ENCODE measurements at places on chromosomes 4 and X.
A peak's percentile ranks its signal among the peaks of the same experiment; 100 is the strongest.

DNA sequence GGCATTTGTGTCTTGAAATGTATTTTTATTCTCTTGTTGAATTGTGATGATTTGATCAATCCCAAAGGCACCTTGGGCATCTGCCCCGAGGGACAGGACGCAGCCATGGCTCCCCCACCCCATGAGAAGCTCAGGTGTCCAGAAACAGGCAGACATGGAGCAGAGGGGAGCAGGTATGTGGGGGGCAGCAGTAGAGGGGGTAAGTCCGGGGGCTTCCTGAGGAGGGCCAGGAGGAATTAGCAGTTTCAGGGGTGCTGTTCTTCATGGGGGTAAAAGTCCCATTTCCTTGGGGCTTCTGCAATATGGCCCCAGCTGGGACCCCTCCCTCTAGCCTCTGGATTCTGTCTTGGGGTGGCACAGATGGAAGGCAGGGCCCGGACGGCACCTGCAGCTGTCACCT lies 67.0 kb upstream of the HMX1 start:
- no peak for DNase-seq

DNA sequence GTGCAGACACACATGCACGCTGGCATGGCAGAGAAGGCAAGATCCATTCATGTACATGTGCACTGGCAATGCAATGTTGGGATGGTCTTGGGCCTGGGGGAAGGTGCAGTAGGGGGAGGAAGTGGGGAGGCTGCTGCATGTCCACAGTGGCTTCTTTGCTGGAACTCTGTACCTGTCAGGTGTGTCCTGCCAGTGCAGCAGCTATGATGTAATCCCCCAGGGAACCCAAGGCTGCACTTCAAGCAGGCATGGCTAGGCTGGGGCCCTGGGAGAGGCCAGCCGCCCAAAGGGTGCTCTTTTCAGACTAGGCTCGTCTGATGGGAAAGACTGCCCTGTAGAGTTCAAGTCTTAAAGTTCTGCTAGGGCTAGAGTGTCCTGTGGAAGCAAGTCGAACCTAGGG lies 1304.0 kb downstream of the FAM133A start:
- no peak for DNase-seq

DNA sequence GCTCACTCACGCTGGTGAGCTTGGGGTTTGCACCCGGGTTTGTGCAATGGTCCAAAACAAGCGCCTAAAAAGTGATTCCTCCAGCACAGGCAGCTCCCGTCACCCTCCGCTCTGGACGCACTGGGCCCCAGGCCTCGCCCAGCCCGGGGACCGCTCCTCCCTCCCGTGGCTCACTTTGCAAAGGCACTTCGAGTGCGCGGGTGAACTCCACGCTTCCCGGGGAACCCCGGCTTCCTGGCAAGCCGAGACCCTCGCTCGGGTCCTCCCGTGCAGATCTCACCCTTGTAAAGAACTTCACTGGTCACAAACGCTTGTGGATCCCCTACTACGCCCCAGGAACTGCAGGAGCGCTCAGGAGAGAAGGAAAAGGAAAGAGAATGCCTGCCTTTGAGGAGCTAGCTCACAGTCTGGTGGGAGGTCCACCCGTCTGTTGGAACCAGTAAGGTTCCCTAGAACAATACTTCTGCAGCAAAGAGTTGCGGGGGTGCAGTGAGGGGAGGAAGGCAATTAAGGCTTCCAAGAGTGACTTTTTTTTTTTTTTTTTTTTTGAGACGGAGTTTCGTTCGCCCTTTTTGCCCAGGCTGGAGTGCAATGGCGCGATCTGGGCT lies at the start of gene CTPS2:
TSS of gene CTPS2 (minus strand) at position 122 of the 608 bp plus-strand sequence. CDS start 9,767 bp downstream, outside the sequence.
- DNase-seq = peak; percentile 87

- DNase-seq = no peak
Observed at GRCh38 chr4:105712766-105713165, 4.2 kb downstream of the GSTCD start.

GRCh38 chr4:147794314-147794680 lies 62.4 kb downstream of the ARHGAP10 start:
- DNase-seq = no peak

DNA sequence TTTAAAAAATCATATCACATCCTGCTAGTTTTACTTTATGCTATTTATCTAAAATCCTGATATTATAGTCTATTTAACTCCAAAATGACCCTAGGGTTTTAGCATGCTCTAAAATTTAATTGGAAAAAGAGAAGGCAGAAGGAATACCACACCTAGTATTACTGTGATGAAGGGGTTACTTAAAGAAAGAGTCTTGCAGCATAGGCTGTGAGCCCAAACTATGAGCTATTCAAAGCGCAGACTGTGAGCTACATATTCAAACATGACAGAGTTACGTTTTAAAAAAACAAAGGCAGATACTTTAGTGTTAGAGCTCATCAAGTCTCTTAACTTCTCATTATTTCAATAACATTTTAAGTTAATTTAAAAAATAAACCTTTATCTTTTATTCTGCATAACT lies 247.7 kb upstream of the ETNPPL start:
- DNase-seq = no peak

- no peak for DNase-seq
Observed at GRCh38 chr4:168723020-168723419, 226.2 kb downstream of the PALLD start.

GRCh38 chr4:4913147-4913561 lies 53.7 kb downstream of the MSX1 start:
- no peak for DNase-seq

- no peak for DNase-seq
Observed at GRCh38 chrX:97447306-97447705, 563.6 kb downstream of the RPA4 start.

DNA sequence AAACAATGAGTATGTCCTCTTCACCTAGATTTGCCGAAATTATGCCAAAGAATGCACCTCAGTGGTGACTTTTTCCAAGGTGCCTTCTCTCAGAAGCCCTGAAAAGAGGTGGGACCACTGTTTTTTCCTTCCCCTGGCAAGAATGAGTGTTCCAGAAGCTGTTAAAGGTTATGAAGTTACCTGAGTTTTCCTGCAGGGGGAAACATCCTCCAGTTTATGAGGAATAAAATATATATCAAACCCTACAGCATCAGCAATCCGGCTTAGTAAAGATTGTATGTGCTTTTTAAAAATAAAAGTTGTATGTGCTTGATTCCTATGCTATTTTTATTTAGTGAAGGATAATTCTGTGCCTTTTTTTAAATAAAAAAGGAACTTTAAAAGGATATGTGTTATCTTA lies 73.3 kb downstream of the RBM46 start:
- peak; percentile 9 for DNase-seq

- no peak for DNase-seq
Observed at GRCh38 chrX:40418813-40419195, 162.0 kb upstream of the ATP6AP2 start.

GRCh38 chr4:95516528-95517017 lies 32.2 kb downstream of the UNC5C start:
- DNase-seq = no peak

DNA sequence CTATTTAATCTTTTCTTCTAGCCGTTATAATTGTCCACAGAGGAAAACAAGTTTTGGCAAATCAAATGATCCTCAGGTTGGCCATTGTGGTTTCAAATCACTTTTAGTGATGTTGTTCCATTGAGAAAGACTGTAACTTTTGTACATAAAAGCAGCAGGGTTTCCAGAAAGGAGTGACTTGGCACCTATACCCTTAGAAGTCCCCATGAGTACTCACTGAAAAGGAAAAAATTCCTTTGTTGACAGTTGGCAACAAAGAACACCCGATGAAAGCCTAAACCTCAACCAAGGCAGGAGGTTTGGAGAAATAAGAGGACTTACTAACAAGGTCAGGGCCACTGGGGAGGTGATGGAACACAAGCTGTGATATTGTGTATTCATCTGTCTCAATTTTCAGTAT lies 474.4 kb downstream of the RAPGEF2 start:
- no peak for DNase-seq

GRCh38 chr4:10011277-10011676 lies 10.0 kb downstream of the SLC2A9 start:
- no peak for DNase-seq

DNA sequence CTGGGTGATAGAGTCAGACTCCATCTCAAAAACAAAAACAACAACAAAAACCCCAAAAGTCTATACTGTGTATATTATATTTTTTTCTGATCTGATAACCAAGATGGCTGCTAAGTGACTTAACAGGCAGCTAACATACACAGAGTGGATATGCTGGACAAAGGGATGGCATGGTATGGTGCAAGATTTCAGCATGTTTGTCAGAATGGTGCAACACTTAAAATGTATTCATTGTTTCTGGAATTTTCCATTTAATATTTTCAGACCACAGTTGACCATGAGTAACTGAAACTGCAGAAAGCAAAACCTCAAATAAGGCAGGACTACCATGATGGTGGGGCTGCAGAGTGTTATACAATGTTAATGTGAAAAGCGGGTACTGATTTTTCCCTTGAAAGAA lies 6.1 kb upstream of the BOD1L1 start:
- DNase-seq = no peak

GRCh38 chr4:87946766-87947165 lies 28.7 kb upstream of the SPP1 start:
- DNase-seq = no peak

Data from KBM-7 (cell line).